ENCODE measurements at places on chromosomes 13 and 19.

DNA sequence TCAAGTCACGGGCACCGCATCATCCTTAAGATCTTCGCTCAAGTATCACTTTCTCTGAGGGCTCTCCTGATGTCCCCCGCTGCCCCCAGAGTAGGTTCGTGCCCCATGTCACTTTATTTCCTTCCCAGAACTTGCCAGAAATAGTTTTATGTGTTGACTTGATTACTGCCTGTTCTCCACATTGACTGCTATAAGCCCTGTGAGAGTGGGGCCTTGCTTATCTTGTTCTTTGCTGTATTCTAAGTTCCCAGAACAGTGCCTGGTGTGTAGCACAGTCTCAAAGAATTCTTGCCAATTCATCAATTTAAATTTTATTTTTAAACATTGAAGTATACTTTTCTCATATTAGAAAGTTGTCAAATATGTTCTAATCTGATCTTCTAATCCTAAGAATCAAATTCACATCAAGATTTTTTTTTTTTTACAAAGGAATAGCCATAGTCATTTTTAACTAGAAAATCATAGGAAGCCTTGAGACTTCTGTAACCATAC, 32.1 kb upstream of the GPR183 start:
- no peak for DNase-seq

DNA sequence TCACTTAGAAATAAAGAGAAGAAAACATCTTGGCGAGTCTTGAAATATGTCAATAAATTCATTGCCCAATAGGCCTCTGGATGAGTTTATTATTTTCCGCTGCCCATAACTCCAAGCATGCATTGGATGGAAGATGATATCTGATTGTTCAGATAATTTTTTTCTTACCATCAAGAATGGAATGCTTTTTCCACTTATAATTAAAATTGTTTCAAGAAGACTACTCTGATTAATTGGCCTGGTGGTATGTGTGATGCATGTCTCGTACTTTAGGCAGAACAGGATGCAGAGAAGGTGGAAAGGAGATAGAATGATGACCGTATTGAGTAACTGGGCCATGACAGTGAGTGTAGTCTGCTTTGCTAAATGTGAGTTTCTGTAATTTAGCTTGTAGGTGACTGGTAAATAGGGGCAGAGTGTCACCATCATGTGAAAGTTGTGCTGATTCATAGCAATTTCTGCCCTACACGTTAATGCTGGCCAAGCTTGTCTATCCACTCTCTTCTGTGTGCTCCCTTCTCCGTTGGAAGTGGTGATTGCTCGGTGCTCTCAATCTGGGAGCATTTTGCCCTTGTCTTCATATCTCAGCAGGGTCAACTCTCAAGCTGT, 13.5 kb upstream of the SPATA13 start:
- DNase-seq = no peak

- no peak for DNase-seq
Measured at GRCh38 chr19:29947871-29948270, 5.8 kb downstream of the URI1 start.

DNA sequence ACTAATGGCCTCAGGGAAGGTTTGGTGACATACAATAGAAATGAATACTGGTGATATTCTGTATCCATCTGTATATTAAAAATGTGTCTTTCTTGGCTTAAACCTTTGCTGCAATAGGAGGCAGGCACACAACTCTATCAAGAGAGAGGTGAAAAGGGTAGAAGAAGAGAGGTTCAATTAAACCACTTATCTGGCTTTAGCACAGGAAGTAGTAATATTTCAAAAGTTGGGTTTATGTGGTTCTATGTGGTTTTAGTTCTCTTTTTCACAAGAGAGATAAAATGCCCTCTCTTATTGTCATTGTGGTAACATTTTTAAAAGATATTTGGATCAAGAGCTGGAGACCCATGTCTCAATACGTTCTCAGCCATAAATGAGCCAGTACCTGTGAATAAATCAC, 146.2 kb upstream of the FNDC3A start:
- no peak for DNase-seq

GRCh38 chr19:16894080-16894479, 5.3 kb downstream of the F2RL3 start:
- no peak for DNase-seq

- DNase-seq = no peak
Measured at GRCh38 chr13:32468502-32469142, 40.7 kb upstream of the N4BP2L1 start.

- DNase-seq = no peak
Measured at GRCh38 chr19:27905074-27905473, 1307.9 kb downstream of the UQCRFS1 start.

GRCh38 chr13:73307481-73307880, 248.7 kb downstream of the KLF5 start:
- DNase-seq = no peak

- DNase-seq = no peak
Measured at GRCh38 chr13:96575423-96576320, 418.6 kb downstream of the OXGR1 start.

GRCh38 chr13:98020271-98020670, 66.8 kb downstream of the IPO5 start:
- DNase-seq = no peak

DNA sequence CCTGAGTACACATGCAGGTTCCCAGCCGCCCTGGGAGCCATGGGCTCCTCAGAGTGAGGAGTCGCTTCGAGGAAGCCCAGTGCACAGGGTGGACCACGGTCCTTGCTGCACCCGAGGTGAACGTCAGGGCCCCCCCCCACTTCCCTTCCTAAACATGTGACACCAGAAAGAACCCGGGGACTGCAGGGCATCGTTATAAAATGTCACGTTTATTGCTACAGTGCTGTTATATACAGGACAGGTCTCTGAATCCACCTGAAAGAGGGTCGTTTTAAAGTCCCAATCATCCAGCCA, 3.8 kb upstream of the UQCR11 start:
- DNase-seq = no peak

GRCh38 chr13:29991343-29991742, 140.9 kb upstream of the UBL3 start:
- DNase-seq = no peak

DNA sequence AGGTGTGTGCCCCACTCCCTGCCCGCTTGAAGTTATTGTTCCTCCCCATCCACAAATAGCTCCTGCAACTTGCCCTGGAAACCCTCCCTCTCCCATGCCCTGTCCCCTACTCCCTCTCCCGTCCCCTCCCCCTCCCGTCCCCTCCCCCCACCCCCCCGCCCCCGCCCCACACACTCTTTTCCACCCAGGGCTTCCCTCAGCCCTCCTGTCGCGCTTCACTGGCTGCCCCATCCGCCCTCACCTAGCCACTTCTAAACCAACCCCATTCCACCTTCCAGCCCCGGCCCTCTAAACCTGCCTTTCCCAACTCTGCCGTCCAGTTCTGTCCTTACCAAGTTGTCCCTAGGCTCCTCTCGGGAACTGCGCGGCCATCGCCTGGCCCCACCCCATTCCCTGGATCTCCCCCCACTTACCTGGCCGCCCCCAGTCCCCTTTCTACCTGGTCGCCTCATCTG, 993 bp downstream of the RGL3 start:
- no peak for DNase-seq

DNA sequence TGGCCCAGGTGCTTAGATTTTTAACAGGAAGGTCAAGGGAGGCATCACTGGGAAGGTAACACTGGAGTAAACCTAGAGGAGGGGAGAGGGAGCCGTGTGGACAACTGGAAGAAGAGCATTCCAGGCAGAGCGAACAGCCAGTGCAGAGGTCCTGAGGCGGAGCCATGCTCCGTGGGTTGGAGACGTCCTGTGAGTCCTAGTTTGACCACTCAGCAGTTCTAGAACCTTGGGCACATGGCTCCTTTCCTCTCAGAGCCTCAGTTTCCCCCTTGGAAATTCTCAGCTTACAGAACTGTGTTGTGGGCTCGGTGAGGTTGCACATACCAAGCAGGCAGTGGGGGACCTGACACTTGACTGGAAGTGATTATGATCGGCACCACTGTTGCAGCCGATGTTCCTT, 130.9 kb downstream of the DPF1 start:
- no peak for DNase-seq

GRCh38 chr13:21405309-21405708, 53.8 kb downstream of the ZDHHC20 start:
- no peak for DNase-seq

GRCh38 chr13:60642552-60642951, 245.5 kb downstream of the TDRD3 start:
- DNase-seq = no peak

- DNase-seq = no peak
Measured at GRCh38 chr19:50657222-50657669, 8.0 kb downstream of the C19orf81 start.

DNA sequence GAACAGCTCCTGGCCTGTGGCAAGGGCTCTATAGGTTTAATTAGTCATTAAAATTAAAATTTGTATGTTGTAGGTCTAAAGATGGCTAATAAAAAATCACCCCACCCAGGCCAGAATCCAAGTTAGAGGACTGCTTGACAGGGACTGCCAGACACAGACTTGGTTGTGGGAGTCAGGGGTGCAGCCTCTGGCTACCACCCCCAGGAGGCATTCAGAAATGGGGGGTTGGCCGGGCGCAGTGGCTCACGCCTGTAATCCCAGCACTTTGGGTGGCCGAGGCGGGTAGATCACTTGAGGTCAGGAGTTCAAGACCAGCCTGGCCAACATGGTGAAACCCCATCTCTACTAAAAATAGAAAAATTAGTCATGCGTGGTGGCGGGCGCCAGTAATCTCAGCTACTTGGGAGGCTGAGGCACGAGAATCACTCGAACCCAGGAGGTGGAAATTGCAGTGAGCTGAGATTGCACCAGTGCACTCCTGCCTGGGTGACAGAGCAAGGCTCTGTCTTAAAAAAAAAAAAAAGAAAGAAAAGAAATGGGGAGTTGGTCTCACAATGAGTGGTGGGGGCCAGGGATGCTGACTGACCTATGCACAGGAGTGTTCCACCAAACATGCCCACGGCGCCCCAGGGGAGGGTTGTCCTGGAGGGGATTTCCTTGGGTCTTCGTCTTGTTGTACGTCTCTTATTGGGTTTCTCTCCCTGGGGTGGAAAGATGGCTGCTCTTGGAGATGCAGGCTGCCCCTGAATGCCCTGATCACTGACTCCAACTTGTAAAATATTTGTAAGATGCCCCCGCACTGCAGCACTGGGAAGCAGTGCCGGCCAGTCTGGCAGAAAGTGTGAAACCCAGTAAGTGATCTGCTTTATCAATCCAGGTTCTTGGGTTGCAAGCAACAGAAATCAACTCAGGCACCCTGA, 68.8 kb downstream of the SIPA1L3 start:
- DNase-seq = no peak

DNA sequence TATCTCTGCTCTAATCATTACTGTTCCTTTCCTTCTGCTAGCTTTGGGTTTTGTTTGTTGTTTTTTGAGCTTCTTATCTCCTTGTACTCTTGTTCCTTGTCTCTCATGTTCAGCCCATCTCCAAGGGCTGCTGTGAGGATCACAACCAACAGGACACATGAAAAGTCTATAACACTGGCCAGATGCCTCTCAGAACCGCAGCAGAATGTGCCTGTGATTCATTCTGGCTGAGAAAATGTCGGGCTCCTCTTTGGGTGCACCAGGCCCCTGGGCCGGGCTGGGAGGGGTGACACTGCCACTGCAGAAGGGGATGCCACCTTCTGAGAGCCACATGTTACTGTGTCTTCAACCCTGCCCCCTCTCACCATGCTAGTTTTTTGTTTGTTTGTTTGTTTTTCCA, 48.0 kb downstream of the GGACT start:
- DNase-seq = no peak

DNA sequence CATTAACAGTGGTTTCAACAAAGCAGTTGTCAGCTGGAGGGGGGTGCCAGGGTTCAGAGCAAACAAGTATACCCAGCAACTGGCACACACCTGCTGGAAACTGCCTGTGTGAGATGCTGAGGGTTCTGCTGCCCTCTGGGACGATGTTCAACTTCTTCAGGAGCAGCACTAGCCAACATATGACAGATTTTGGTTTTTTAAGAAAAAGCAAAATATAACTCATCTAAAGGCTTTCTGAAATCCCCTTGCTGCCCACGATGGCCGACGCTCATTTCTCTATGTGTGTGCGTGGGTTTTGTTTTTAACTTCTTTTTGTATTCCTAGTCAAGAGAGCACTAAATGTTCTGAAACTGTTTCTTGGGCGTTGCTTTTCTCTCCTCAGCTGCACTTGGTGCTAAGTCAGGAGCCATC, 79.9 kb downstream of the MRPL57 start:
- DNase-seq = no peak

DNA sequence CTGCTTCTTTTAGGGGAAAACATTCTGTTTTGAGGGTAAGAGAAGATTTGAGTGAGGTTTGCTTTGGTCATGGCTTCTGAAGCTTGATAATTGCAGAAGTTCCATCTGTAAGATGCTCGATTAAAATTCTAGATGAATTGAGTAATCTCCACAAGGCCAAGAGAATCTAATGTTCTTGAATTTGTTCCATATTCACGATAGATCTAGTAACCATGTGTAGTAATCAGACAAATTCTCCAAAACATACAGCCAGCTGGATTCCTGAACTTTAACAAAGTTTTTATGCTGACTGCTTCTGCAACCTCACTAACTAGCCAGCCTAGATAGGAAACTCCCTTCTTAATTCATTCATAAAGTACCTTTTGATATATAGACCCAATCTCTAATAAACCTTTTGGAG, 92.7 kb downstream of the COL4A2 start:
- DNase-seq = no peak

DNA sequence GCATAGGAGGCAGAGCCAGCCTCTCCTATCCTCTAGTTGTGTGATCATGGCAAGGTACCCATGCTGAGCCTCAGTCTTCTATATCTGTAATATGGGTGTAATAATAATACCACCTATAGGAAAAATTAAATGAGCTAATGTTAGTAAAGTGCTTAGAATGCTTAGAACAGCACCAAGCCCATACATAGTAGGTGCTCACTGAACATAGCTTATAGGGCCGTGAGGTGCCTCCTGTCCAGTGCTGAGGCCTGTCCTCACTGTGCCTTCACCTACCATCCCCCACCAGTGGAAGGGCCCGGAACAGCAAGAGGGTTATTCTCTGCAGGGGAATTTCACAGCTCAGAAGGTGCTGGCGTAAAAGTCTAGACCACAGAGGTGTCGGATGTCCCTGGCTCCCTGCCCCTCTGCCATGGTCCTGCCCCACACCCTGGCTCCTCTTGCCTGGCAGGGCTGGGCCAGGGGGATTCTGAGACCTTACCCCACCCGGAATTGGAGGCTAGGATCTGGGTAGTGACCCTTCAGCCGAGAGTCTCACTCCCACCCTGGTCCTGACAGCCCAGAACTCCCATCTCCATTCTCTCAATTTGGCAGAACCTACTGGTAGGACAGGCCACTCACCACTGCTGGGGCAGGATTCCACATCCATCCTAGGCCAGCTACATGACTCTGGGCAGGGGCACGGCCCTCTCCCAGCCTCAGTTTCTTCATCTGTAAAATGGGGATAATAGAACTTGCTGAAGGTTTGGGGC, 2.2 kb upstream of the SCN1B start:
- no peak for DNase-seq

DNA sequence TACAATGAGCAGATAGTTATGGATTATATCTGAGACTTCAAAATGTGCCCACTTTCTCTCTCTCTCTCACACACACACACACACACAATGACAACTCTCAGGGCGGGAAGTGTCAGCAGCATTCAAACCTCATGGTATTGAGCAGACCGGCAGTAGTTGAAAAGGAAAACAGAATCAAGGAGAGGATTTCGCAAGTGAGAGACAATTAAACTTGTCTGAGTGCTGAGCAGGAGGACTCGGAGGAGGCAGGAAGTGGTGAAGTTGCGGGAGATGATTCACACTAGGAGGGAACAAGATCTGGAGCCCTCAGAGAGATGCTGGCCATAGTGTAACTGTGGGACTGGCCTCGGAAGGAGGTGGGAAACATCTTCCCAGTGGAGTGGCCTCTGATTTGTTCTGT, 353.1 kb downstream of the EFNB2 start:
- no peak for DNase-seq

GRCh38 chr19:14347999-14348889, 33.0 kb upstream of the ADGRE5 start:
- peak; percentile 43 for DNase-seq
